AG20443 (cell line): ENCODE measurements at places on chromosomes 2 and 18.
A peak's percentile ranks its signal among the peaks of the same experiment; 100 is the strongest.

DNA sequence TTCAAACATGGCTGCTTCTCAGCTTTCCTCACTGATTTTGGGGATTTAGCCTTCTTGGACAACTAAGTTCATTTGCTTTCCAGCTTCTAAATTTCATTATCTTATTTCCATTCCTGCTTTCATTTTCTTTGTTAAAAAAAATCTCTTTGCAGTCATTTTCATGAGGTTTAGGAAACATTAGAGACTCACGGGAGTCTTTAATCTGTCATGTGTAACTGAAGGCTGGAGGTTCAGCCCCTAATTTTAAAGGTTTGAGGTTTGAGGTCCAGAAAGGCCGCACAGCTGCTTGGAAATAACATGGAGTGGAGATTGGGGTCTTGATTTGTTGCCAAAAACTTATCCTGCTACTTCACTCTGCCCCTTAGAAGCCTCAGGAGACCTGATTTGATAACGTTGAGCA, 30.3 kb downstream of the PROKR1 start:
- DNase-seq: no peak

GRCh38 chr2:15154297-15154696, 406.8 kb downstream of the NBAS start:
- no peak for DNase-seq

- no peak for DNase-seq
These were observed 28.8 kb upstream of the TMEM18 start for GRCh38 chr2:705971-706511.

GRCh38 chr2:173386021-173386737, 31.5 kb downstream of the CDCA7 start:
- DNase-seq: no peak

DNA sequence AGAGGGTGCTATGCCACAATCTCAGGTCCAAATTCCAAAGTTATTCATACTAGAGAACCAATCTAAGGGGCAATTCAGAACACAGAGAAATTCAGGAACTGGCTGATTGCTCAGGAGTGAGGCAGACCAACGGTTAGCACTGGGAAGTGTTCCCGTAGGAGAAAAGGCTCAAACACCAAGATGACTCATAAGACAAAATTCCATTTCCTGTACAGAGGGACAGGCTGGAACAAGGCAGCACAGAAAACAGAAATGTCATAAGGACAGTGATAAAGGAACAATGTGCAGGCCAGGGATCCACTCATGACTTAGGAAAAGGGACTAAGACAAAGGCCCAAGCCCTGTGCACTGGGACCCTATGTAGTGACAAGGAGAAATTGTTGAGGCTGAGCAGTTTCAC, 54.2 kb downstream of the PDE1A start:
- peak; percentile 86 for DNase-seq

- no peak for DNase-seq
These were observed 66.7 kb downstream of the BIRC6 start for GRCh38 chr2:32423536-32423935.

DNA sequence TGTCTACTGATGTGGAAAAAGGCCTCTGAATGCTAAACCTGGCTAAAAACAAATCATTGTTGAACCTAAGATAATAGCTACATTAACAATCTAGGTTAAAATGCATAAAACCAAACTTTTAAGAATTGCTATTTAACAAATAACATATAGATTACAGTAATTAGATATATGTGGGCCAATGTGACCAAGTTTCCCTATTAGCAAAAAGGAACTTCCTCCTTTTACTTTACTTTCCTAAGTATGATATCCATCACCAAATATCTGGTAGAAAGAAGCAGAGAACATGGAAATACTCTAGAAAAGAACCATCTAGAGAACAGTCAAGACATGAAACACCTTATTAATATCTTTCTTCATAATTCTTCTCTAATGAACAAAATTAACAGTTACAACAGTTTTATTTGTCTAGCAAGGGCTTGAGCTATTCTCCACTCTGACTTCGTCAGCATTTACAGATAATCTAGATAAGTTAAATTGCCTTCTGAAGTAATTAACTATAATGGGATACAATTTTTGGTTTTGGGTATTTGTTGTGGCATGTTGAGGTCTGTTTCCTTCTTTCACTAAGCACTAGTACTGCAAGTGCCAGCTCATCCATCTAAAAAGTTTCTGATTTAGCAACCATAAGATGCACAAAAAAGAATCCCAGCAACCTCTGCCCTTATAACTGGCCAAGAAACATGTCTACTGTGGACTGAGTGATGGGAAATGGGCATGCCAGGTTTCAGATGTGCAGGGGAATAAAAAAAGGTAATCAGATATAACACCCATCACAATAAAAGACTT, 53.3 kb downstream of the MEMO1 start:
- no peak for DNase-seq

GRCh38 chr2:240203031-240203787, 62.8 kb upstream of the OTOS start:
- DNase-seq: no peak

GRCh38 chr2:60532421-60532820, 21.0 kb downstream of the BCL11A start:
- DNase-seq: peak; percentile 22

DNA sequence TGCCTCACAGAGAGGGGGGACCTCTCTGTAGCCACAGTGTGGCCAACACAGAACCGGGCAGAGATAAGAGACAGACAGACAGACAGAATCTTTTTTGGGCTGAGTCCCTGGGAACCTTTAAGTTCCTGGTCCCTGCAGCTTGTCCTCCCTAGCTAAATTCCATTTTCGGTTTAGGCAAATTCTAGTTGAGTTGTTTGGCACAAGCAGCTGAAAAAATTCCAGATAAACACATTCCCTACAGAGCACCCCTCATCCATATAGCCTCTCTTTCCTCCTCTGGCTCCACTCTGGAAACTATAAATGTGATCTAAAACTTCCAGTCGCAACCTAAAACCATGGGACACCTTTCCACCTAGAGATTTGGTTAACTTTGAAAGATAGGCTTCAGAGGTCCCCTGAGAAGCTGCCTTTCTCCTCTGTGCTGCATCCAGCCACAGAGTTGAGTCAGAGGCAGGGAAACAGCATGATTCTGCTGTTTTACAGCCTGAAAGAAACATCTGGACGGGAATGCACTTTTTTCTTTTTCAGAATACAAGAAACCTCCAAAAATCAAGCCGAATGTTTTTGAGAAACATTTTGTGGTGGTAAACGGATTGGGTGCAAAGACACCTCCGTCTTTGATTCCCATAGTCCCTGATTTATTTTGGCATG, 30.9 kb downstream of the SLC4A3 start:
- DNase-seq: peak; percentile 66

- DNase-seq: peak; percentile 49
These were observed 38.8 kb downstream of the AOX1 start for GRCh38 chr2:200624658-200625057.

DNA sequence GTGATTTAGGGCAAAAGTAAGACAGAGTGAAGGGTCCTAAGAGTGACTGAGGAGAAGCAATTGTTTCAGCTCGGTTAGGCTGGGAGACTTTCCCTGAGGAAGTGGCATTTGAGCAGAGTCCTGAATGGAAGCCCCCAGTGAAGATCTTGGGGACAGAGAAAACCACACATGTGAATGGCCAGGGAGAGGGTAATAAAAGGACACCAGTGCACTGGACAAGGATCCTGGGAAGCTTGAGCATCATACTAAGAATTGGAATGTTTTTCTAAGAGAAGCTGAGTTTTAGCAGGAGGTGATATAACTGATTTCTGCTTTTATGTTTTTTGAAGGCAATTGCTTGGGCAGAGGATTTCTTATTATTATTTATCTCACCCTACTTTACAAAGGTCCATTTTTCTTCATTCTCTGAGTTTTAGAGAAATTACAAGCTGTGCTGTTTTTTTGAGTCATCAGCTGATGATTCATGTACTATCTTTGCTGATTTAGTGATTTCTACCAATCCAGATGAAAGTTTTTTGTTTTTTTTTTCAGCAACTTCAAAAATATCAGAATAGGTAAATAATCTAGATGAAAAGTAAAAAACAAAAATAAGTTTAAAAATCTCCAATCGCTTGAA, 43.5 kb downstream of the MFSD6 start:
- DNase-seq: peak; percentile 34

DNA sequence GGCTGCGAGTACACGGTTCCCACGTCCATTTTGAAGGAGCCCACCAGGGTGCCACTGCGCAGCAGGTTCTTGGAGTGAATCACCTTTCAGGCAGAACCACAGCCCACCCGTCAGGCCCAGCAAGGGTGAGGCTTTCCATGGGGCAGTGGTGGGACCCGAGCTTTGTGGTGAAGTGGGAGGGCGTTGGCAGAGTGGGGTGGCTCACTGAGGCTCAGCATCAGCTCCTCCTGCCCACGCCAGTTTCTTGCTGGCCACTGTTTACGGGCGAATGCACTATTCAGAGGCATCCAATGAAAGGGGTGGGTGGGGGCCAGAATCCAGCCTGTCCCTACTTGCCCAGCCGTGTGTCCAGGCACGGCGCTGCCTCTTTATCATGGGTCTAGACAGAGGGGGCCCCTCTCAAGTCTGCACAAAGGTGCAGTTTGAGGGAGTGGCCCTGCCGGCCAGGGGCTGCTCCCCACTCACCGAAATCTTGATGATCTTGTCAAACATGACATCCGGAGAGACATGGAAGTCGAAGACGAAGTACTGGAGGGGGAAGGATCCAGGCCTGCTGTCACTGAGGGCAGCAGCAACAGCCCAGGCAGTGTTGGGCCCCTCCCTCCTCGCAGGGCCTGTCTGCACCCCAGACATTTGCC, 11.4 kb upstream of the OTOF start:
- no peak for DNase-seq

DNA sequence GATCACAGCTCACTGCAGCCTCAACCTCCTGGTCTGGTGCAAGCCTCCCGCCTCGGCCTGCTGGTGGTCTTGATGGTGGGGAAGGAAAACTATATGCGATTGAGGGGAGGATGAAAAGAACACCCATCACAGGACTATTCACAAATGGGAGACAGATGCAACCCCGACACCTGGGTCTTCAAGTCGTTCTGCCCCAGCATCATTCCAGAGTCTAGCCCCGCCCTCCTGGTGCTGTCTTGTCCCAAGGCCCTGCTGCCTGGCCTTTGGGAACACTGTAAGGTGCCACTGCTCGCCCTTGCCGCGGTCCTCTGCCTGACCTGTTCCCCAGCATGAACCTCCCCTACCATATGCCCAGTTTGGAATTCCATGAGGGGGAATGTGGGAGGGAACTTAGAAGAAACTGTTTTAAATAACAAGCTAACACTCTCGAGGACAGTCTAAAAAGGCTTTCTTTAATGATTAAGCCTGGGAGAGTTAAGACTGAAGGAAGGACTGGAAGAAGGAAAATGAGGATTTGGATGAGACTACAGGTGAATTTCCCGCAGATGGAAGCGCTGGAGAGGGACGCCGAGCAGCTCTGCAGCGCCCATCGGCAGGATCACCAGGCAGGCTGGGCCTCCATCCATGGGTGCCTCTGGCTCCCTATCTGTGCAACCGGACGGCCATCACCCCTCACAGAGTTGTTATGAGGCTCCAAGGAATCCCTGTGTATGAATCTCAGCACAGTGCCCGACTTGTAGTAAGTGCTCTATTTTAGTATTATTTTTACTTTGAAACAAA, 75.0 kb downstream of the MEX3C start:
- DNase-seq: no peak

GRCh38 chr2:171895786-171896185, 1.7 kb upstream of the SLC25A12 start:
- DNase-seq: no peak

DNA sequence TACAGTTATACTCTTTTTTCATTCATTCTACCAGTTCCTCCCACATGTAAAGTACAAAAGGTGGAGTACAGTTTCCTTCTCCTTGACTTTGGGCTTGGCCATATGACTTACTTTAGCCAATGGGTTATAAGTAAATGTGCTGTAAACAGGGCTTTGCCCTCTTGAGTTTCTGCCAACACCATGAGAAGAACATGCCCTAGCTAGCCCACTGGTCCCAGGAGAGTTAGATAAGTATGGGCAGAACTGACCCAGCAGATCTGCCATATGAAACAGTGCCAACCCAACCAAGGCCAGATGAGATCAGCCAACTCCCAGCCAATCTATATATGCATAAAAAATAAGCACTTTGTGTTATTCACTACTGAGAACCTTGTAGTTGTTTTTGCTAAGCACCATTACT, 25.5 kb downstream of the ZC3H8 start:
- DNase-seq: no peak

GRCh38 chr18:51437280-51438271, 240.1 kb upstream of the MEX3C start:
- no peak for DNase-seq

DNA sequence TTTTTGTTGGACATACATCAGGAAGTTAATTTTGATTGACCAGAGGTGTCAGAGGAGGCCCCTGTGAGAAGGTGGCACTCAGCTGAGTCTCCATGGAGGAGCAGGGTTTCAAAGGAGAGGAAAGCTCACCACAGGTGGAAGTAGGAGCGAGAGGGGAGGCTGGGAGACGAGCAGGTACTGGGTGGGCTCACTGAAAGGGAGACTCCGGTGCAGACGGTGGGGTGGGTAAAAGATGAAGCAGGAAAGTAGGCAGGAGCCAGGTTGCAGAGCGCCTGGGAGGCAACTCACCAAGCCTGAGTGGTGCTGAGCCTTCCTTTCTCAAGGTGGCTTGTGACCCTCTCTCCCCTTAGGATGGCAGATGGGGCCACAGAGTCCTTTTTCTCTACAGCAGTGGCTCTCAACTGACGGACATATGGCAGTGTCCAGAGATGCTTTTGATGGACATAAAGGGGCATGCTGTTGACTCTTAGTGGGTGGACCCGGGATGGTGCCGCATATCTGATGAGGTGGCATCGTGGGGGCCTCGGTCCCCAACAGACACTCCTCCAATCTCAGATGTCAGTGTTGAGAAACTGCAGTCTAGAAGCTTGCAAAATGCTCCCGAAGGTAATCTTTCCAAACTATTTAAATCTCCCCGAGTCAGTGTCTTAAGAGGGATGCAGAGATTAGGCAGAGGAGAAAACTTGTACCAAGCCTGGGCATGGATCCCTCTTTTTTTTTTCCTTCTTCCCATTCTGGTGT, 64.0 kb downstream of the LPIN1 start:
- no peak for DNase-seq
